ENCODE measurements at places on chromosomes 2 and 18. TPM values are rescaled to one million over a fixed set of nuclear protein-coding genes. Genes with fewer than 3 reads are reported as not detected.

GRCh38 chr2:229470781-229471180 lies 199.7 kb upstream of the PID1 start:
- no peak for DNase-seq

DNA sequence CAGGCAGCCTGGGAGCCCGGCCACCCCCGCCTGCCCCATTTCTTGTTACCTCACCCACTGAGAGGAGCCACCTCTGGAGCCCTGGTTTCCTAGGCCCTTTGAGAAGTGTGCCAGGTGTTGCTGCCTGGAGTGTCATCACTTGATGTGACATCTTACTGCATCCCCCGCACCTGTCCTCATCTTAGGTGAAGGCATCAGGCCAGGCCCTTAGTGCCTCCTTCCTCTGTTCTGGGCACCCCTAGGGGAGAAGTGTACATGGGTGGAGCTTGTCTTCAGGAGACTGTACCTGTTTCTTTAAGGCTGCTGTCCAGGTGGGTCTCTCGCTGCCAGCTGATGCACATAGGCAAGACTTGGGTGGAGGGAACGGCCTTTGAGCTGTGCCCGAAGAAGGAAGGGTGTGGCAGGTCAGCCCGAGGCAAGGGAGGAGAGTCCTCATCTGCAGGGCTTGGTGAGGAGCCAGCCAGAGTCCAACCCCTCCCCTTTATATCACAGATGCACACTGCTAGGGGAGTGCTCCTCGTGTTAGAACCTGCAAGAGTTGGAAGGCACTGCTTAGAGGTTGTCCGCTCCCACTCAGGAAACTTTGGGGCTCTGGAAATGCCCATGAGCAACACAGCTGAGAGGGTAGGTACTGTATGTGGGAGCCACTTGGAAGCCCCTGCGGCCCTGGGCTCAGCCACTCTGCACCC lies 45.9 kb downstream of the NCK2 start:
- peak; percentile 91 for DNase-seq

GRCh38 chr18:43934322-43934721 lies 657.0 kb upstream of the SYT4 start:
- no peak for DNase-seq

- DNase-seq: no peak
Observed at GRCh38 chr2:189188115-189188805, 8.7 kb upstream of the COL5A2 start.

DNA sequence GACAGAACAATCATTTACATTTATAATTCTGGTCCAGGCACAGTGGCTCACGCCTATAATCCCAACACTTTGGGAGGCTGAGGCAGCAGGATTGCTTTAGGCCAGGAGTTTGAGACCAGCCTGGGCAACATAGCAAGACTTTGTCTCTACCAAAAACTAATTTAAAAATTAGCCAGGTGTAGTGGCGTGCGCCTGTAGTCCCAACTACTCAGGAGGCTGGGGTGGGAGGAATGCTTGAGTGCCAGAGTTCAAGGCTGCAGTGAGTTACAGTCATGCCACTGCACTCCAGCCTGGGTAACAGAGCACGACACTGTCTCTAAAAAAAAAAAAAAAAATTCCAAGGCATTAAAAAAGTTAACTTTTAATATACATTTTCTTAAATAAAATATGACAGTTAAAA lies 88.1 kb downstream of the PLEKHM3 start:
- no peak for DNase-seq

GRCh38 chr18:26943906-26944305 lies 78.4 kb upstream of the AQP4 start:
- no peak for DNase-seq

DNA sequence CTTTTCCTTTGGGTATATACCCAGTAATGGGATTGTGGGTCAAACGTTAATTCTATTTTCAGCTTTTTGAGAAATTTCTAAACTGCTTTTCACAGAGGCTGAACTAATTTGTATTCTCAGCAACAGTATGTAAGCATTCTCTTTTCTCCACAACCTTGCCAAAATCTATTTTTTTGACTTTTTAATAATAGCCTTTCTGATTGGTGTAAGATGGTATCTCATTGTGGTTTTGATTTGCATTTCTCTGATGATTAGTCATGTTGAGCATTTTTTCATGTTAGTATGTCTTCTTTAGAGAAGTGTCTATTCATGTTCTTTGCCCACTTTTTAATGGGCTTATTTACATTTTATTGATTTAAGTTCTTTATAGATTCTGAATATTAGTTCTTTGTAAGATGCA lies 145.5 kb downstream of the TRABD2A start:
- DNase-seq: no peak

DNA sequence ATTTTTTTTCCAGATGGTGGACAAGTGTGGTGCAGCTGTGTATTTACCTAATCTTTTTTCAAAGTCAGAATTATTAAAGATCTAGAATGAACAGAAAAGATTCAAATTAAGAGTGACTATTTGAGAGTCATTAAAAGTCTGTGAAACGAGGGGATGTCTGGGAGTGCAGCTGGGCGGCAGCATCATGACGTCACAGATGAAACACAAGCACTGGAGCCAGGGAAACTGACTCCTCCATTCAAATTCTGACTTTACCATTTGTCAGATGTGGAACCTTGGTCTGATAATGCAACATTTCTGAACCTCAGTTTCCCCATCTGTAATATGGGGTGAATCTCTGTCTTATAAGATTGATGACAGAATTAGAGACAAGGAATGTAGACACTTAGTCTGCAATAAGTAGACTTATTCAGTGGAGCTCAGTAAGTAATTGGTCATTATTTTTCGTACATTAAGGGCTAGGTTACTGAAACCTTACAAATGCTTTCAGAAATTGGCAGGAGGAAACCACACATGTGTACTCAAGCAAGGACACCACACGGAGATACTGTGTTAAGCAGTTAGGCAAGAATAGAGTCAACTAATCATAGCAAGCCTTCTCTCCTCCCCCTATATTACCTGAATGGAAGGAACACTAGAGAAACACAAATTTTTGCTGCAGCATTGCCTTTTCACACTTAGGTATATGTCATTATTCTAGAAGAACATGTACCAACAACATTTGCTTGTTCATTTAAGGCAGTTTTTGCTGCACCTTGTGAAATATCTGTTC lies 27.8 kb upstream of the CXXC1 start:
- DNase-seq: no peak

- DNase-seq: no peak
Observed at GRCh38 chr2:113024764-113025163, 19.5 kb downstream of the IL36A start.

DNA sequence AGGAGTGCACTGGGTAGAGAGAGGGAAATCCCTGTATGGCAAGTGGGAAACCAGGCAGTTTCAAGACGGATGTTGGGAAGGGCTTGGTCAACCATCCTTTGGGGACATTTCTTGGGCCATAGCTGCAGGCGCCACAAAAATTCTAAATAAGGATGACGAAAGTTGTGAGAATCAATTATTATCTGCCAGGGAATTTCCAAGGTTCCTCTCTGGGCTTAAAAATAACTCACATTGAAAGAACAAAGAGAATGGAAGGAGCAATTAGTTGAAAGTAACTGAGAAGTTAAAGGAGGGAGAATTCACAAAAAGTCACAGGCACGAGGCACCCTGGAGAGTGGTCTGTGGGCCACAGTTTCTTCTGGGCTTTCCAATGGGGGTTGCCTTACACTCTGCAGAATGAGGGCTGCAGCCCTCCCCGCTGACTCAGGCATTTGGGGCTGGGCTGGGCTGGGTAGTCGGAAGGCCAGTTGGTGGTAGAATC lies 195.7 kb downstream of the SMAD7 start:
- no peak for DNase-seq

The ARHGEF4 gene
- 2.8 TPM for polyA plus RNA-seq

The ALK gene
- polyA plus RNA-seq: not detected

The TRABD2A gene
- polyA plus RNA-seq: 2.0 TPM

The MEIS1 gene
- polyA plus RNA-seq: 3.2 TPM

The CDH20 gene
- polyA plus RNA-seq: 0.10 TPM

All from small intestine (tissue), 16 donors.